ENCODE measurements at places on chromosomes 2 and 18.

DNA sequence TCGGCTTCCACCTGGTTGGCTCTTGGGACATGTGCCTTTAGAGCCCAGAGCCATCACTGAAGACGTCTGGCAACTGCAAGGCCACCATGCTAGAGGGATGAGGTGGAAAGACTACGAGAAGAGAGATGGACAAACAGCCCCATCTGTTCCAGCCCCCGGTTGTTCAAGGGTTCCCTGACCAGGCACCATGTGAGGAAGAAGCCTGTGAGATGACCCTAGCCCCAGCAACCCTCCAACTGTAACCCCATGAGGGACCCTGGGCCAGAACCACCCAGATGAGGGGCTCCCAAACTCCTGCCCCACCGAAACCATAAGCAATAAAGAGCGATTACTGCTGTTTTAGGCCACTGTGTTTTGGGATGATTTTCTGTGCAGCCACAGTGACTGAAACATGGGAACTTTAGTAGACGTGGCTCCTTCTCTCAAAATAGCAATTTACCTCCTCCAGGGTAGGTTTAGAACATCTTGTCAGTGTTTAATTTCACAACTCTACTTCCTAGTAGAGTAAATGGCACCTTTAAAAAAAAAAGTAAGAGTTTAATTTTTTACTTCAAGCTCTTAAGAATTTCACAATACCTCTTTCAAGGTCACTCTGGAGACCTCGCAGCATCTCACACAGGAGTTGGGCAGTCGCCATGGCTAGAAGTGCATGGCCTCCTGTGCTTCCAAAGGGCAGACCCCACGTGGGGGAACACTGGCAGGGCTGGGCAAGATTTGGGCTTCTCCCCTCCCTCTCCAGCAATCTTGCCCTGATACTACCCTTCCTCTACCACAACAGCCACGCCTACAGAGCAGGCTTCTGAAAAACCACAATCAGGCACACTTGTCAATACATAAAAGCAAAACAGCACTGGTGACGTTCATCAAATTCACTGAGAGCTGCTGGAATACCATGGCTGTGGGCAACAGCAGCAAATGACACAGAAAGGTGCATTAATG, 48.8 kb downstream of the TMEM163 start:
- DNase-seq: no peak

GRCh38 chr2:217886091-217886490, 116.7 kb downstream of the TNS1 start:
- no peak for DNase-seq

DNA sequence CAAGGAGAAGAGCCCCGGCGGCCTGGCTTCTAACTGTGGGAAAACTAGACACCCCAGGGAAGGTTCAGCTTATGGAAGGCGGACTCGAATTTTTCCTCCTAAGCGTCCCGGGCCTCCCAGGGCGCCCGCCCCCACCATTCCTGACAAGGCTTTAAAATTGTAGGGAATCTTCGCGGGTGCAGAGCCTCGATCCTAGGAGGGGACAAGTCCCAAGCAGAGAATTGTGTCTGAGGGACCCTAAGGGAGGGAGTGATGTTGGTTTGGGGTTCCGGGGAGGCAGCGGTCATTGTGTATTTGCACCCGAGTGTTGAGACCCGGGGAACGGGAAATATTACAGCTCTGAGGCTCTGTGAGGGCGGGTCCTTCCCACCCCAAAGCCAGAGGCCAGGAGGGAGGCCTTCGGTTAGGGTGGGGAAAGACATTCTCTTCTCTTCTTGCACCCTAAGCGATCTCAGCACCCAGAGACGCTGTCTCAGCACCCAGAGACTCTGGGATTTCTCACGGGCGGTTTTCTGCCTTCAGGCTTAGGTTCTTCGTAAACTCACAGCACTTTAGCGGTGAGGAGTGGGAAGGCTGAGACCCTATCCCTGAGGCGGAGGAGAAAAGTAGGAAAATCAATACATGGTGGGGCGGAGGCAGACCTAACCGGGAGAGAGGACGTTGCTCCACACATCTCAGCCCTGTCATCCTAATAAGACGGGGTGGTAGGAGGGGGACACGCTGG, 7.6 kb downstream of the OSR1 start:
- no peak for DNase-seq

GRCh38 chr2:174563530-174564282, 33.9 kb downstream of the WIPF1 start:
- DNase-seq: no peak

- DNase-seq: no peak
Observed at GRCh38 chr2:136444323-136444722, 321.0 kb upstream of the THSD7B start.

DNA sequence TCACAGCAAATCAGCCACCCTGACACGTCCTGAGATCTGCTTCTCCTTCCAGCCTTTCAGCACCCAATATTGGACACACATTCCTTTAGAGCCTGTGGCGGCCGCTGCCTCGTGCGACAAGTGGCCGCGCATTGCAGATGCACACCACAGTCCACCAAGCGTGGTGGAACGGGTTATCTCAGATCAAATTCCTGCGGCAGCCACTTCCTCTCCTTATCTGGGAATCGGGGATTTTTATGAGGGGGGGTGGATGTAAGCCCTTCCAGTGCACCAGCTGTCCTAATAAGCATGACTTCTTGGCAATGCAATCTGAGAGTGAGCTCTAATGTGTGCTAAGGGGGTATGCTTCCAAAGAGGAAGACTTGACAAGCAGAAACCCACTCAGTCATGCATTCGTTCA, 18.3 kb upstream of the BMP10 start:
- DNase-seq: no peak

DNA sequence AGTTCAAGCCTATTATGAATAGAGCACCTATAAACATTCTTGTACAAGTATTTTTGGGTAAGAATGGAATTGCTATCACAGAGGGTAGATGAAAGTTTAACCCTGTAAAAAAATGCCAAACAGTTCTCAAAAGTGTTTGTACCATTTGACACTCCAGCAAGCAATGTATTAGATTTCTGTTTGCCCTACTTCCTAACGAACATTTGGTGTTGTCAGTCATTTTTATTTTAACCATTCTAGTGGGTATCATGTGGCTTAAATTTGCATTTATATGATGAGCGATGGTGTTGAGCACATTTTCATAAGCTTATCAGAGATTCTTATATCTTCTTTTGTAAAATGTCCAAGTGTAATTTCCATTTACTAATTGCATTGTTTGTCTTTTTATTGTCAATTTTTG, 608.2 kb upstream of the ACVR2A start:
- DNase-seq: no peak

DNA sequence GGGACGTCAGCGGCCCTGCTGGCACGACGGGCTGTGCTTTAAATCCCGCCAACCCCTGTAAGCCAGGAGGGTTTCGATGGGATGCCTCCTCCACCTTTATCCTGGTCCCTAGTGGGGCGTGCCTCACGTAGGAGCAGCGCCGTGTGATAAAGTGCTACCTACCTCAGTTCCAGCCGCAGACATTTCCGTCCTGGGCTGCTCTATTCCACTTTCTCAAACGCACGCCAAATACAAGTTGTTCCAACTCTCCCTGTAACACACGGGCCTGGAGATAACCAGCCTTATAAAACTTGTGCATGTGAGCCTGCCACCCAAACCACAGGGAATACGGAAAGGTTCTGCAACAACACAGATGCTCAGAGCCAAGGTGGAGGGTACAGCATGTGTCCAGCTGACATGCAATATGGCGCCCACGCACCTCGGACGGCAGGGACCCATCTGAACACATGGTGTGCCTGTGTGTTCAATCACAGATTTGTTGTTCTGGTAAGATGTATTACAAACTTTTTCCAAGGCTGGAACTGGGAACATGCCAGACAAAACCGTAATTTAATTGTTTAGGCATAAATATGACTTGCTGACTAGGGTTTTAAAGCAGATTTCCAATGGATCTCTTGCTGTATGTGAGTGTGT, 47.7 kb downstream of the ZNF516 start:
- DNase-seq: no peak
